Tracheal epithelial cell (primary cell): ENCODE measurements at places on chromosomes 3 and 15. TPM values are rescaled to one million over a fixed set of nuclear protein-coding genes. Genes with fewer than 3 reads are reported as not detected.

Gene HRH1
- 3.6 and 8.9 TPM in 2 replicates for total RNA-seq

Gene FOXL2
- total RNA-seq: 0.24 TPM in 1 of 2 replicates, not detected in the other

Gene POLQ
- 1.4 and 5.5 TPM in 2 replicates for total RNA-seq

Gene FGF12
- total RNA-seq: 0.24 TPM in 1 of 2 replicates, not detected in the other

Gene CD200
- under 0.01 and 1.7 TPM in 2 replicates for total RNA-seq

Gene TMEM158
- 1.5 and 8.4 TPM in 2 replicates for total RNA-seq

Gene ABHD17C
- 17.4 and 33.5 TPM in 2 replicates for total RNA-seq

Gene GOLGA6L7
- not detected in 2 replicates for total RNA-seq

Gene CHRM5
- total RNA-seq: not detected in 2 replicates

Gene WDR49
- 0.72 and 2.1 TPM in 2 replicates for total RNA-seq

Gene DBR1
- total RNA-seq: 12.5 and 13.0 TPM in 2 replicates

Gene CPEB1
- total RNA-seq: under 0.01 TPM in 1 of 2 replicates, not detected in the other

Gene PLA2G4D
- total RNA-seq: under 0.01 TPM in 1 of 2 replicates, not detected in the other

Gene NOX5
- total RNA-seq: under 0.01 TPM in 1 of 2 replicates, not detected in the other

Gene RLBP1
- 0.96 TPM in 1 of 2 replicates, not detected in the other for total RNA-seq

Gene LMAN1L
- 0.21 TPM in 1 of 2 replicates, not detected in the other for total RNA-seq

Gene STAC
- total RNA-seq: 0.85 and 7.7 TPM in 2 replicates

Gene MKRN3
- 0.24 TPM in 1 of 2 replicates, not detected in the other for total RNA-seq

Gene PLIN1
- total RNA-seq: 0.24 TPM in 1 of 2 replicates, not detected in the other

Gene SNX22
- under 0.01 and 0.21 TPM in 2 replicates for total RNA-seq

Gene GRK7
- total RNA-seq: not detected in 2 replicates

Gene SNTN
- total RNA-seq: not detected in 2 replicates

Gene KLHL25
- total RNA-seq: 4.5 and 7.2 TPM in 2 replicates

Gene RARRES1
- 0.85 and 1.2 TPM in 2 replicates for total RNA-seq

Gene C3orf49
- total RNA-seq: not detected in 2 replicates

Gene HESX1
- total RNA-seq: not detected in 2 replicates

Gene NR1I2
- total RNA-seq: not detected in 2 replicates

Gene C3orf85
- not detected in 2 replicates for total RNA-seq

Gene CCDC9B
- total RNA-seq: 5.3 and 36.4 TPM in 2 replicates
